ENCODE measurements at places on chromosomes 16 and 17.

DNA sequence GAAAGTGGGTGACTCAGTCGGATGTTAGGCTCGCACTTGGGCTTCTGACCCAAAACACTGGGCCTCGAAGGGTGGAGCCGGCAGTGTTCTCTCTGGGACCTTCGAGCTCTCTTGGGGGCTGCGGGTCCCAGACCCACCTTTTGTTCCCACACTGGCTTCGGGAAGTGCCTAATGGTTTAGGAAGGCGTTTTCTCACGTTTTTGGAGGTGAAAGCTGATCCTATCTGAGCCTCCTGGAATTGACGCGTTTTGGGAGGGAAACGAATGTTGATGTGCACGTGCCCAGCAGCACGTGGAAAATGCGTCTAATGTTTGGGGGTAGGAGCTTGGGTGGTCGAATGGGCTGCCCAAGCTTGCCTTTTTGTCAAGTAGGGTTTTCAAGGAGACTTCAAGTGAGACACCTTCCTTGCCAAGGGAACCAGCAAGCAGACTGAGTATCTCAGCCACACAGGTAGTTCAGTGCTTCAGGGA lies 666 bp downstream of the HGS start:
- DNase-seq: no peak

DNA sequence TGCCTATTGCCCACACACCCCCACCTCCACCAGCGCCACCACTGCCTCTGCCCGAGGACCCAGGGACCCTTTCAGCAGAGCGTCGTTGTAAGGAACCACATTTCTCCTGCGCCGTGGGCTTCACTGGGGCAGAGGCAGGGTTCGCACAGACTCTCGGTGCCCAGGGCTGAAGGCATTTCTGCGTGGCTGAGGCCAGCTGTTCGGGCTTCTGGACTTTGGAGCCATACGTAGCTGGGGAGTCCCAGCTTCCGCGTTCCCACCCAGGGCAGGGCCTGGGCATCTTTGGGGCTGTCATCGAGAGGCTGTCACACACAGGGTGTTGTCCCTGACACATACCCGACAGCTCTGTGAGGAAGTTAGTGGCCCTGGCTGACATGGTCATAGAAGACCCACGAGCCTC lies 16.0 kb upstream of the SMIM5 start:
- no peak for DNase-seq

DNA sequence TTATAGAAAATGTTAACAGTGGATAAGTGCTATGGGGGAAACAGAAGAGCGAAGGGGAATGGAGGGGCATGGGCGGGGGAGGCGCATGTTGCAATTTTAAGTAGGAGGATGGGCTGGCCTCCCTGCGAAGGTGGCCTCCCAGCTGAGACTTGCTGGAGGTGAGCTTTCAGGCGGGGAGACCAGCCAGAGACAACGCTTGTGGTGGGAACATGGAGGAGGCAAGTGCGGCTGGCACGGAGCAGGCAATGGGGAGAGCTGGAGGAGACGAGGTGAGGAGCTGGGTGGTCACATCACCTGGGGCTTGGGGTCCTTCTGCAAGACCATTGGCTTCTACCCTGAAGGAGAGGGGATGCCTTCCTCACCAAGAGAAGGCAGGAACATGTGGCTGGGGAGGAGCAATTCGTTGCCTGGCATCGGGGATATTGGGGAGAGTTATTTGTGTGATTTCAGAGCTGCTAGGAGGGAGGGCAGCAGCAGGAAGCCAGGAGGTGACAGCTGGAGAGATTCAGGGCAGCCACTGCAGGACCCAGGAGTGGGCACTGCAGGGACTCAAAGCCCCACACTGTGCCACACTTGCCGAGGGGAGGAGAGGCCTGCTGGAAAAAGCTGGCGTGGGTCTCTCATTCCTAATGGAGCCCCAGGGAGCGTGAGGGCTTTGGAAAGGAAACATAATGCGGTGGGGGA lies 34.4 kb downstream of the PMFBP1 start:
- no peak for DNase-seq

DNA sequence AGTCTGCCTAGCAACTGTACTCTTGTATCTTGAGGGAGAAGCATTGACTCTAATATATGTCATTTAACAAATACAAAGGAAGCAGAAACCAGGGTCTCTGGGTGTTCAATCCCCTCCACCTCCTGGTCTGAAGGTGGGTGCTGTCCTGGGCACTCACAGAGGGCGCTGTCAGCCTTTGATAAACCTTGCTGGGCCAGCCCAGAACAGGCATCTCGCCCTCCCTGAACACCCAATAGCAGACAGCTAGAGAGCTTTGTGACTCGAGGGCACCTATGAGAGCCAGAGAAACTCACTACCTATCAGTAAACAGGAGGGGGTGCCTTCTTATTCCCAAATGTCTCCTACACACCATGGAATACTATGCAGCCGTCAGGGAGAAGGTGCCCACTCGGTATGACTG lies 6.4 kb upstream of the PIPOX start:
- DNase-seq: no peak

DNA sequence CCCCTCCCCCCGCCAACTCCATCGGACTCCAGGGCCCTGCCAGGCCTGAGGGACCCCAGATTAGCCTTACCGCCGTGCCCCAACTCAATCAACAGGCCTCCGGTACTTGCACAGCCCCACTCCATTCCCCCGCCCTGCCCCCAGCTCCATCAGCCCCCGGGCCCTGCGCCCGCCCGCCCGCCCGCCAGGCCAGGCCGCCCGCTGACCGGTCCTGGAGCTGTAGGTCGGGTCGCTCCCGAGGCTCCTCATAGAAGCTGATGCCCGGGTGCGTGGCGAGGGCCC lies 308 bp downstream of the GTF3C1 start:
- DNase-seq: no peak

- peak; percentile 57 for DNase-seq
Measured at GRCh38 chr16:86874141-86874540, 295.8 kb downstream of the FOXL1 start.

GRCh38 chr16:53549970-53550690 lies 47.1 kb upstream of the AKTIP start:
- DNase-seq: peak; percentile 64

DNA sequence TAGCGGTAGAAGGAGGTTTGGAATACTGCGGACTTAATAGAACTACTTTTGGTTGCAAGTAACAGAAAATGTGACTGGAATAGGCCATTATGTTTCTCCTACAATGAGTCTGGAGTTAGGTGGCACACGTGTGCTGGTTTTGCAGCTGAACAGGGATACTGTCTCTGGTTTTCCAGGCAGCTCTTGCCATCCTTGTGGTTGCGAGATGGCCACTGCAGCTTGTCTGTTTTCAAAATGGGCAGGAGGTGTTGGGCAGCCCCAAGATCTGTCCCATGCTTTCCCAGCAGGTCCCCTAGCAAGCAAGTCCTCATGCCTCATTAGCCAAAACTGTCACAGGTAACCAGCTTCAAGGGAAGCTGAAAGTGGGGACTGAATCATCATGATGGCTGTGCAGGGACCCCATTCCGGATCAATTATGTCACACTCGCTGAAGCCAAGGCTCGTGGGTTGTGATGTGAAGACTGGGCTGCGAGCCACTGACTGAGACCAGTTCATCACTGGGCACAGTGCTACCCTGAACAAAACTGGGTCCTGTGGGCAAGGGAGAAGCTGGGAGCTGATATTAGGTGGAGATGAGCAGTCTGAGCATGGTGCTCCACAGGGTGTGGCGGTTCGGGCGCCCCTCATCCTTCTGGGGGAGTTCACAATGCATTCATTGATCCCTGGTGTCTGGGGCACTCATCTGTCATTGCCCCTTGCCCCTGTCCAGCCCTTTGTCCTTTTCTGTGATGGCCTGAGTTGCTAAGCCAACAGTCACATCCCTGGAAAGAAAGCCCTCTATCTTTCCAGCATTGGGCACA lies 82.1 kb downstream of the KSR1 start:
- no peak for DNase-seq

DNA sequence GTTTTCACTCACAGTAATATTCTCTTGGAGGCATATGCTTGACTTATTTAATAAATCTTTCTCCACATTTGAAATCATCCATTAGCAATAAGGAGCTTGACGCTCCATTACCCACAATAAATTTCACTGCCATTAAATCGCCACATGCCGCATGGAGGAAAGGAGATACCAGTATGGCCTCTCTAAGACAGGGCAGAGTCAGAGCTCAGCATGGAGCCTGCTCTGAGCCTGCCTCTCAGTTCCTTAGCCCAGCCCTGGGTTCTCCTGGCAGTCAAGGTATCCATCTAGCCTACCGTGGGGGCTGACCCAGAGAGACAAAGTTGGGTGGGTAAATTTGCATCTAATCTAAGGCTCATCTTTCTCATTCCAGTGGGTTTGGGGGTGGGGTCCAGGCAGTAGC lies 80.3 kb upstream of the CES5A start:
- DNase-seq: no peak

DNA sequence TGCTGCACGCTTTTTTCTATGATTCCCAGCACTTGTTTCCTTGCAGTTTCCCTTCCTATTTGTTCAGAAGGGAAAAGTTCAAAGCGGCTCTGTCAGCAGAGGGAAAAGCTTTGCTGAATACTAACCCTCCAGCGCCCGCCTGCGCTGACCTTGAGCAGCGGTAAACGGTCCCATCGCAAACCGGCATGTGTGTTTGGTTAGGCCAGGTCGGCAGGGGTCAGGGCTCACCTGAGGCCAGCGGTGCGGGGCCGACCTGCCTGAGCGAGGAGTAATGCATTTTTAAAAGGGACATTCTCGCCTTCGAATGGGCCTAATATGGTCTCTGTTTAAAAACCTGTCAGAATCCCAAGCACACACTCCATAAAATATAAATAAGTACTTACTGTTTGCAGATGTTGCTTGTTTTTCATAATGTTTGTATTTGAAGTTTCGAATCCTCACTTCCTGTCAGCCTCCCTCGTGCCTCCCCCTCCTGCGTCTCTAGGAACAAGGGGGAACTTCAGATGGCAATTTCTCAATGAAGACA lies 110.1 kb downstream of the IRX3 start:
- DNase-seq: no peak

DNA sequence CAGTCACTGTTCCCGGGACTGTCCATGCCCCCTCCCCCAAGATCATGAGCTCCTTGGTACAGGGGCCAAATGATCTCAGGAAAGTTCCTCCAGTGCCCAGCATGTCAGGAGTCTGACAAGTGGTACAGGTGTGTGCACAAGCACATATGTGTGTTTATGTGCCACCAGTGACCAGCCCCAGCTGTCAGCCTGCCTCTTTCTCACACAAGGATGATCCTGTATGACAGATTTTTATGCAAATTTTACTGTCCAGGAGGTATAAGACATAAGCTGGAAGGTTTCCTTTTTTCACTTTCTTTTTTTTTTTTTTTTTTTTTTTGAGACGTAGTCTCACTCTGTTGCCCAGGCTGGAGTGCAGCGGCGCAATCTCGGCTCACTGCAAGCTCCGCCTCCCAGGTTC lies 31.4 kb upstream of the GFOD2 start:
- no peak for DNase-seq

DNA sequence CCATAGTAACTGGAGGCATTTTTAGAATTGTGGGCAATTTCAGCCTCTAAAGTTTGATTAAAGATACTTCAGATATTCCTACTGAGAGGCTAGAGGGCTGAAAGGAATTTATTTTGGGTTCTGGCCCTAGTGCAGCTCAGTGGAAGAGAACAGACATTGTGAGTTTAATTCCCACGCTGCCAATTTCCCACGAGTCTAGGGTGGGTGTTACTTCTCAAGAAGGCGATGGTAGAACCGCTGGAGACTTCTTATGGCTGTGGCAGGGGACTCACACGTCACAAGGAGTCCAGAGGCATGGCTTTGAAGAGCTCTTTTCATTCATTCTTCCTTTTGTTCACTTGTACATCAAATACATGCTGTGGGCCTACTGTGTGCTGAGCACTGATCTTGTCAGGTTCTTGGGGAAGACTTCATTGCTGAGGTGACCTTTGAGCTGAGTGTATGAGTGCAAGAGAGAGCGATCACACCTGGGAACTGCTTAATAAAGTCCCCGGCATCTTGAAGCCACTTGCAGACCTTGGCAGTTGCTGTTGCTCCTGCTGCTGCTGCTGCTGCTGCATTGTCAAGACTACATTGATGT lies 111.7 kb downstream of the WWOX start:
- DNase-seq: no peak

- peak; percentile 98 for DNase-seq
Measured at GRCh38 chr17:82212331-82213250, at the start of gene CCDC57. Gene CCDC57, minus strand, starts transcription at chr17:82212842. Its CDS starts 10,898 bp downstream, at chr17:82201944.

DNA sequence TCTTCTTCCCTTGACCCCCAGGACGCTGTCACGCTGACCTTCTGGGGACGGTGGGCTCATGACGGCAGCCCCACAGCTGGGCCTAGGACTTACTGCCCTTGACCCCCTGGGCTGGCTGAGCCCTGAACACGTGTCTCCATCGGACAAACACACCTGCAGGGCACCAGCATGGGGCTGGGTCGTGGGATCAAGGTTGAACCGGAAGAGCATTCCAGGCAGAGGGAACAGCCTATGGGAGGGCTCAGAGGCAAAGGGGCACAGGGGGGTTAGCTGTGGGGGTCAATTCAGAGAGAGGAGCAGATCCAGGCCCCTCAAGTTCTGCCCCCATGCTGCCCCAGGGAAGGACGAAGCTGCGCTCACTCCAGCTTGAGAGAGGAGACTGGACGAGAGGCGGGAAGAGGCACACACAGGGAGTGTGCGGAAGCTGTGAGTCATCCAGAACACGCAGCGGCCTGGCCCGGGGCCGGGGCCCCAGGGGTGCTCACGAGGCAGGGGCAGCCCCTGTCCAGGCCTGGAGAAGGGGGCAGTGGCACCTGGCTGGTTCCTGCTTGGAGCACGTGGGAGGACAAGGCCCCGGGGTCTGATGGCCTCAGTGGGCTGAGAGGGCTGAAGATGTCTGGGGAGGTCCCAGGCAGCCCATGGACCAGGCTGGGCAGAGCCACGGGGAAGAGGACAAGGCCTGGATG lies 9.9 kb downstream of the SSTR5 start:
- DNase-seq: peak; percentile 79
